ENCODE measurements at places on chromosomes 5 and 9. TPM values are rescaled to one million over a fixed set of nuclear protein-coding genes. Genes with fewer than 3 reads are reported as not detected.

The CER1 gene
- total RNA-seq = 694 TPM

The F2RL1 gene
- 13.4 TPM for total RNA-seq

The ITK gene
- total RNA-seq = 0.38 TPM

DNA sequence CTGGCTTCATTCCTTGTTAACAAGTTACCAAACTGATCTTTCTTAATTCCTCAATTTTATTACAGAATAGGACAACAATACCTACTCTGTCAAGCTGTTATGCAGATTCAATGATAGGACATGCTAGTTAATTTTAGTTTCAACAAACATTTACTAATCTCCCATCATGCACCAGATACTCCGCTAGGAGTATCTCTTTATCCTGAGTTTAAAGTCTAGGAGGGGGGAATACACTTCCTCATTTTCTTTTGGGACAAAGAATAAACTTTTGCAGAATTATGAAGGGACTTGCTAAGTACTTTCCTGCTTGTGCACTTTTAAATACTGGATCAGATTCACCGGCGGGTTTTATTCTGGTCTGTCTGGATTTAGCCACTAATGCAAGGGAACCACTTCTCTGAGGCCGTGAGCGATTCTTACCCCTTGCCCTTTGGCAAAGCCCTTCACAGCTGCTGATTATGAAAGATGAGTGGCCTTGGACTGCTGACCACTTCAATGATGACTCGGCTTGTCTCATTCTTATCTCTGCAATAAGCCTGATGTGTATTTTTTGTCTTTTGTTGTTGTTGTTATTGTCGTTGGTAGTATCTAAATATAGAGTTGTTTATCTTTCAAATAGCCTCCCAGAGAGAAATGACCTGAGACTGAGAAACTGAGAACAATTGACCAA lies 73.9 kb downstream of the RMI1 start:
- no peak for DNase-seq

- DNase-seq = no peak
Measured at GRCh38 chr9:4042991-4043390, 256.9 kb downstream of the GLIS3 start.

- no peak for DNase-seq
Measured at GRCh38 chr5:135051399-135051798, 17.4 kb upstream of the PITX1 start.

DNA sequence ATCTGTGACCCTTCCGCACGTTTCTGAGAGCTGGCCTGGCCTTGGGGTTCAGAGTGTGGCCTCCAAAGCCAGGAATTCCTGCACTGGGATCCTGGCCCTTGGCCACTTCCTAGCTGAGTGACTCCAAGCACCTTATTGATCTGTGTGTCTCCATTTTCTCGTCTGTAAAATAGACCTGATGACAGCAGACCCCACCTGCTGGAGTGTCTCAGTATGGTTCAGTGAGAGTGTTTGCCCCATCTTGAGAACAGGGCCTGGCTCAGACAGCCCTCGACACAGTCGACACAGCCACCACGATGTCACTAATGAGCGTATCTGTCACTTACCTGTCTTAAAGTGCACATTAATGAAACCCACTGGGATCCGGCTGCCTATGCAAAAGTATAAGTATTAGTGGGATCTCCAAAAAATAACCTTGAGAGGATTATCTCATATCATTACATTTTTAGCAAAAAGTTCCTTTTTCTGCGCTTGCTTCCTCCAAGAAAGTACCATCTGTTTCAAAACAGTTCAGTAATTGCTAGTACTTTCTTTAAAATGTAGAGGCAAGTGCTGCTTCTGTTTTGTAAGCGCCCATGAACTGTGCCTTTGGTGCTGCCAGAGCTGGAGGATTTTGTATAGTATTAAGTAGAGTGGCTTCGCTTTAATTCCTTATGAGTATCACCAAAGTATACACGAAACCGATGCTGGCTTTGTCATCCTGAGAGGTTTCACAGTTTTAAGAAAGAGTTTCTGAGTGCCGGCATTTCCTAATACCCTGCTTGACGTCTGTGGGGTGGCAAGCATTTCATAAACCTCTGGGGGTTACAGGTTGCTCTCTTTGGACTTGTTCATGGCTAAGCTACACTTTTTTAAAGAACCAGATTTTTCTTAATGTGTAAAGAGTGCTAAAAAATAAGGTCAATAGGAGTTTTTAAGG lies 31.7 kb downstream of the UBE2QL1 start:
- peak; percentile 63 for DNase-seq

DNA sequence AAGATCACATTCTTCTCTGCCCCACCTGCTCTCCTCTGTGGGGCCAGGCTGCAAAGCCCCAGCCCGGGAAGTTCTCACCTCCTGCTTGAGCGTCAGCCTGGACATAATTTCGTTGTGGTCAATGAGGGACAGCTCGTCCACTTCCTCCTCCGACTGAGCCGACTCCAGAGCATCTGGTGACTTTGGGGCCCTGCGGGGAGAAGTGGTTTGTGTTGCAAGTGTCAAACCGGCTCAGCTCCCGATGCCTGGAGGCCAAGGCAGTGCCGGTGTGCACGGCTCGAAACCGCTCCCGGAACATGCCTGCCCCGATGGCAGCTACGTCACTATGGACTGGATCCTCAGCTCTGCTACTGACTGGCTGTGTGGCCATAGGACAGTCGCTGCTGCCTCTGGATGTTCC lies 52.8 kb downstream of the PRRT1B start:
- DNase-seq = no peak

- peak; percentile 31 for DNase-seq
Measured at GRCh38 chr9:98099898-98100297, 19.1 kb downstream of the TRIM14 start.

GRCh38 chr5:150780187-150780692 lies 1.7 kb downstream of the SMIM3 start:
- DNase-seq = no peak

GRCh38 chr5:154444556-154445421 lies 1.0 kb upstream of the SAP30L start:
- peak; percentile 78 for DNase-seq

GRCh38 chr9:341634-342421 lies 127.2 kb downstream of the DOCK8 start:
- DNase-seq = no peak

DNA sequence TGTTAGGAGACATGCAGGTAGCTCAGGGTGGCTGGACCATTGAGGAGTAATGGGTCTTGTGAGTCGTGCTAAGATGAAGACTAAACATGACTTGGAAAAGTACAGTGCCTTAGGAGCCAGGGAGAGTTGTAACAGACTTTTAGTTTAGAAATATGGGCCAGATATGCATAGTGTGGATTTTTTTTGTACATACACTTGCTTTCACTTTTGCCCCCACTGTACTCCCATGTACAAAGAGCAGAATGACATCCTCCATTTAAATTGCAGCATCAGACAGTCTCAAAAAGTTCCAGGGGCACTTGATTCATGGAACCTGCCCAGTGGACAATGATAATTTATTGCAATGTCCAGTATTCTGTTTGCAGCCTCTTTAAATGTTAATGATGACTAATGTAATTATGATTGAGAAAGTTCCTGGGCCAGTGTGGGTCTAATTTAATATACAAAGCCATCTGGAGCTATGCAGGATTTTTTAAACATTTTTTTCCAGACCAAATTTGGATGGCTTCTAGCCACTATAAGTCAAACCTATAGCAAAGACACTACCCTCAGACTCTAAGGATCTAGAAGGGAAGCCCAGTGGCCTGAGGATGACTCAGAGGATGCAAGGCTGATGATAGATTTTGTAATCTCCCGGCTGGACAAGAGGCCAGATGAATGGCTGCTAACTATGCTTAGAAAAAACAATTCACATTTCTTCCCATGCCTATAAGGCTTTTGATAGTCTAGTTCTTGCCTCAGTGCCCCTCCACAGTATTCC lies 80.1 kb downstream of the TRPC7 start:
- DNase-seq = no peak

- no peak for DNase-seq
Measured at GRCh38 chr5:171580502-171581265, 161.2 kb downstream of the FGF18 start.

DNA sequence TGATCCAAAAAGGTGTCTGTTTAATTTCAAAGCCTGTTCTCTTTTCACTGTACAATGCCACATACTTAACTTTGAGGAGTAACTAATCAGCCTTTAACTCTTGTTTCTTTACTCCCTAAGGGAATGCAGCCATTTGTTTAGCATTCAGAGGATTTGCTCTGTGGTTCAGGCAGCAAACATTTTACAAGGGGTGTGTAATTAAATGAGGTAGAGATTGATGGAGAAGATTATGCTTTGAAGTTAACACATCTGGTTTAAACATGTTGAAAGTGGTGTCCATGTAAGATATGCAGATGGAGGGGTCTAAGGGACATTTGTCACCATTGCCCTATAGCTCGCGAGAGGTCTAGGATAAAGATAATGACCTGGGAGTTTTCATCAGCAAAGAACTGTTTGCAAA lies 41.9 kb downstream of the TMEM215 start:
- DNase-seq = no peak
